Activated T-cell treated with anti-CD3 and anti-CD28 coated beads, Interleukin-2, amount 50 U/mL, for 24 hours (primary cell): ENCODE measurements at places on chromosomes 7 and 10.

- DNase-seq = no peak
These were observed 80.4 kb upstream of the BMPER start for GRCh38 chr7:33824911-33825459.

- DNase-seq = no peak
These were observed 41.6 kb downstream of the KMT2E start for GRCh38 chr7:105055621-105056020.

DNA sequence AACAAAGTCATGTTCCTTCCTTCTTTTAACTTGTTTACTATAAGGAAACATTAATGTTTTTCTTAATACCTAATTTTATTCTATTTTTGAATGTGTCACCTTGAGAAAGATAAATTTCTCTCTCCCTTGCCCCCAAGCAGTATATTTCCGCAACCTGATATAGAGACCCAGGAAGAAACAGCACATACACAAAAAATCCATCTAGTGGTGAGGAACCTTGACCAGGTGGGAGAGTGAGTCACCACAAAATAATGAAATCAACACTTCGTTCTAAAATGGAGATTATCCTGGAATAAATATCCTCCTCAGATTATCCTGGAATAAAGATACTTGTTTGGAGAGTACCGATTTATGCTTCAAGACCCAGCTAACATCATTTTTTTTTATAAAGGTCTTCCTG is 232.9 kb upstream of the PTN start:
- DNase-seq = no peak

DNA sequence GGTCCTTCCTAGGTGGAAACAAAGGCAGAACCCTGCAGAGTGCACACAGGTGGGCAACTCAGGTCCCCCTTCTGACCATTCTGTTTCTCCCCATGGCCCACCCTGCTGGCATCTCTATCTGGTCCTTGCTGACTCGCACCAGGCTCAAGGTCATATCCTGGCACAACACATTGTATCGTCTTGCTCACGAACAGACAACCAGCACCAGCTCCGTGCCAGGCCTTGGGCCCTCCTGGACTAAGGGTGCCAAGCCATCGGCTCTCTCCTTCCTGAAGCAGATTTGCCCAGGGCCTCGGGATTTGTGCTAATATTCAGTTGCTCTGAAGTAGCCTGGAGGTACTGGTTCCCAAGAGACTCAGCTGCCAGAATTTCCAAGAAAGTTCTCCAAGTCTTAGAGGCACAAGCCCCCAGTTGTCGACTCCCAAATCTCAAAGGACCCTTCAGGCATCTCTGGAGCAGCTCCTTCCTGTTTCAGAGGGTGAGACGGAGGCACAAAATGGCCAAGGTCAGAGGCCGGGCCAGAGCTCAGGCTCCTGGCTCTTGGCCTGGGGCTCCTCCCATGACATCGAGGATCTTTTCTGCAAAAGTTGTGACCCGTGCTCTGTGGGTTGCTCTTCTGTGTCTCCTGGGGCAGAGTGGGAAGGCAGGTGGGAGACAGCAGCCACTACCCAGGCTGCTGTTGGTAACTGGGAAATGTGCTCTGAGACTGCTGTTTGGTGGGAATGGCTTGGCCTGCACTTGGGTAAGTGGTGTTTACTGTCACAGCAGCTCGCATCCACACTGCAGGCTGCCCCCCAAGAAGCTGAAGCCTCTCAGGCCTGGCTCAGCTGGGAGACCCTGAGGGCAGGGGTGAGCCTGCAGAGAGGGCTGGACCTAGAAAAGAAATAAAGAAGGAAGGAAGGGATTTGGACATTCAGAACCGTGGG is 121.3 kb downstream of the RGS10 start:
- no peak for DNase-seq

- no peak for DNase-seq
These were observed 165.5 kb downstream of the ANK3 start for GRCh38 chr10:60224066-60224705.

DNA sequence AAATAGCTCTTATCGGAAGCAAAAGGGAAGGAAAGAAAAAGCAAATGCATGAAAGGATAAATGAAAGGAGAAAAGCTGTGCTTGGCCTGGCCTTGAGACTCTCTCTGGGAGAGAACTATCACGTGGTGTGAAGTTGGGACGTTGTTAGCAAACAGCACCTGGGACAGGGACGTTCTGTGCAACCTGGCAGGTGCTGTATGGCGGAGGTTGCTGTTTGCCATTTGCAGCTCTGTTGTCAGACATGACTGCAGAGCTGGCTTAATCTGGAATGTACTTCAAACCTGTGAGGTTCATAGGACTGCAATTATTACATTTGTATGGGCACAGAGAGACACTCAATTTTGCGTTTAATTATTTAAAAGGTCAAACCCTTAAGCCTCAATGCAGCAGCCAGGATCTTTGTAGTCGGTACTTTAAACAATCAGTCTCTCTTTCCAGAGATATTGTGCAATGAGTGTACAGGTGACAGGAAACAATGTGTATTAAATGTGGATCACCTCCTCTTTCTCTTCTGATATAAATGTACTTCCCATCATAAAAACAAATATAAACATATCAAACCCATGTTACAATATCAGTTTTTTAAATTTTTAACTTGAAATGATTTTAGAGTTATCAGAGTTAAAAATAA is 800.5 kb upstream of the KCND2 start:
- DNase-seq = no peak

DNA sequence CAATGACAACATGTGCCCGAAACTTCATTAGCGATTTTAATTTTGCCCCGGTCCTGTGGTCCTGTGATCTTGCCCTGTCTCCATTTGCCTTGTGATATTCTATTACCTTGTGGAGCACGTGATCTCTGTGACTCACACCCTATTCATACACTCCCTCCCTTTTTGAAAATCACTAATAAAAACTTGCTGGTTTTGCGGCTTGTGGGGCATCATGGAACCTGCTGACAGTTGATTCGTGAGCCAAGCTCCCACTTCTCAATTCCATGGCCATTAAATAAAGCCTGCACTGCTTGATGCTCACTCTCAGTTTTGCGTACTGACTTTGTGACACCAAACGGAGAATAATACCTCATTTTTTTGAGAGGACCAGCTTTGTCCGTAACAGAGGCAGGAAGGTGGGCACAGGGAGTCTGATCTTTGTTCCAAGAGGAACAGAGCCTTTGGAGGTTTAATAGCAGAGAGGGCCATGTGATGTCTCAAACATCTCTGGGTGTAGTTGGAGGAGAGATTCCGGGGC is 3.8 kb upstream of the ADAMTS14 start:
- no peak for DNase-seq

GRCh38 chr10:44476409-44477045 is 91.6 kb upstream of the CXCL12 start:
- no peak for DNase-seq

DNA sequence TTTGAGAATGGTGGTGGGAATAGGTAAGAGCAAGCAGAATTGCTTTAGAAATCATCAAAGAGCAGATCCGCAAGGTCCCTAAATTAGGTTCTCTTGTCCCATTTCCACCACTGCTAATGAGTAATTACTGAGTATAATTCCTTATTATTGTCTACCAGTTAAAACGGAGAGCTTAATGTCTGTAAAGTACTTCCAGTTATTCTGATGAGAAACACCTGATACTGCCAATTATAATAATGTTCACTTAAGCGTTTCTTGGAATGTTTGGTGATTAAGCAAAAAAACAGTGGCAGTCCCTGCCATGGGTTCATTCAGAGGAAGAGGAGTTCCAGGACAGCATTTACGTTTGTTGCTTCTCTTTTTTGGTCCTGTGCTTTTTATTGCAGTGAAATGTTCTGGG is 358.5 kb upstream of the GALNT17 start:
- DNase-seq = no peak

- DNase-seq = no peak
These were observed 55.0 kb downstream of the EBF3 start for GRCh38 chr10:129909080-129909479.

DNA sequence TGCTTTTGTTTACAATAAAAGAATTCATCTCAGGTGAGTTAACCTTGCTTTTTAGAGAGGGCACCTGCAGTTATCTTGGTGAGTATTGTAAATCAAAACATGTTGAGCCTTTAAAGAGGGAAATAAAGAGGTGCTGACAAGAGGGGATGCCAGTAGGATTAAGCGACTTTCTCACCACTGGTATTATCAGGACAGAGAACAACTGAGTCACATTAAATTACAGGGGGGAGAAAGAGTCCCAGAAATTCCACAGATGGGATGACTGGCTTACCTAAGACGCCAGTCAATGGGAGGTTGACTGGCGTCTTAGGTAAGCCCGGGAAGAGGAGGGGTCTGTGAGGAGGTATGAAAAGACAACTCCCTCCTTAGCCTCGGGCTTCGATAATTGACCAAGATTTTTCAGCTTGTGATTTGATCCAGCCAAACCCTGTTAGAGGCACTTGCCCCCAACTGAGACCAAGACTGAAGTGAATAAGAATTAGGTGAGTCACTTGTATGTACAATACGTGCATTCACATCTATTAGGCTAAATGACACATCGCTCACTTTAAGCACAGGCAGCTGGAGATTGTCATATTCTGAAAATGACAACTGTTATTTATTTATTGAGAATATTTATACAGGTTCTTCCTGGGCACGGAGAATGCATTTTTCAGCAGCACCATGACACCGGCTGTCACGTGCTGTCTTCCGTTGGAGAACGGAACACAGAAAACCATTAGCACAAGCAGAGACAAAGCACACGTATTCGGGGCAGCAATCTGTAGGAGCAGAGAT is 117.6 kb downstream of the SEM1 start:
- no peak for DNase-seq

DNA sequence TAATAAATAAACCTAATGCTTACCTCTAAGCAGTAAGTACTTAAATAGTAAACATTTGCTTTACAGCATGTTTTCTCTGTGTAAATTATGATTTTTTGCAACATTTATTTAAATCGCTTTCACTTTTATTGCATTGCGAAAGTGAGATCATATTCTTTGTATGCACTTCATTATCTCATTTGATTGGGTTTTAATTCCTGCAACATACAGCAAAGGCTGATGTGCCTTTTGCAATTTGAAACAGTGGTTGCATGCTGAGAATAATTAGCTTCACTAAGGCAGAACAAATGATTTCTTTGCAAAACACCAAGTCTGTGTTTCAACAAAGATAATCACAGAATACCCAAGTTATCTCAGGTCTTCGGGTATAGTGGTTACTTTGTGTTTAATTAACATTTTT is 16.3 kb upstream of the THSD7A start:
- DNase-seq = no peak

DNA sequence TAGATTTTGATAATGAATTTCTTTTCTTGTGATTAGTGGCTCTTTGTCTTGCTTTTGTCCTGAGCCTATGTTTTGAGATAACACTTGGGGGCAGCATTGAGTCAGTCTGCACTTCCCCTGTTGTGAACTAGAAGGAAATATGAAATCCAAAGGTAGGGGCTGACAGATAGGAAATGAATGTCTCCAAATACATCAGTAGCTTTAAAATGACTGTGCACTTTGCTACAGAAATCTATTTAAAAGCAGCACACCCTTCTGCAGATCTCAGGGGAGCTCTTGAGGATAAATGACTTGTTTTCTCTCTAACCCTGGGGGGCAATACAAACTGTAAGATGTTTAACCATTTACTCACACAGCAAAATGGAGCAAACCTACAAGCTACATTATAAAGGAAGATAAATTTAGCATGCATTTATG is 176.0 kb upstream of the MYO3A start:
- no peak for DNase-seq
